CD8-positive, alpha-beta T cell (primary cell): ENCODE measurements at places on chromosomes 7 and 10.

DNA sequence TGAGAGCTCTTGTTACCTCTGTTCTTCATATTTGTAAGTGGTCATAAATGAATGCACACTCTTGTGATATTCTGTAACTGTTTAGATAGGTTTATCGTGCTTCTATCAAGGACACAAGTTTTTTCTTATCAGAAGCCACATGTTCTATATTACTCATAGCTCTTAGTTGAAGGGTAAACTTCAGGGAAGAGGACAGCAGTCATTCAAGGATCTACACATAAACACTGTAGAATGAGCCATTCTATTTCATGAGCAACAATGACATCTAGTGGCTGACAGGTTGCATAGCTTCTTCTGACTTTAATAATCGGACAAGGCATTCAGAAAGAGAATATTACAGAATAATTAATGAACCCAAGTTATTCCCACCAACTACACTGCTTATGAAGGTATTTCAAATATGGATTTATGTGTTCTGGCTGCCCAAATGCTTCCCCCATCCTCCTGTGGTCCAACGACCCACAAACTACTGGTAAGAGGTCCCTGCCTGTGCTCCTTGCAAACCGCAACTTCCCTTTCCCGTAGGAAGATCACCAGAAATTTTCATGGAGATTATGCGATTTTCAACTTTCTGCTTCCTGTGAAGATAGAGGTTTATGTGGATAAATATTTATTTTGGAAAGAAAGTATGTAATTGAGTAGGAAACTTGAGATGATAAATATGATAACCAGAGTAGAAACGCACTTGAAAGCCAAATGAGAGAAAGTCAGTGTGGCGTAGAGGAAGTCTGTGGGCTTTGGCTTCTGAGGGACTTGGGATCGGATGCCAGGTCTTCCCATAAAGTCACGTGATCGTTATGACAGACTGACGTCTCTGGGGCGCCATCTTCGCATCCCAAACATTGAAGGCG, 16.8 kb upstream of the ABCB5 start:
- DNase-seq, result peak; percentile 49

DNA sequence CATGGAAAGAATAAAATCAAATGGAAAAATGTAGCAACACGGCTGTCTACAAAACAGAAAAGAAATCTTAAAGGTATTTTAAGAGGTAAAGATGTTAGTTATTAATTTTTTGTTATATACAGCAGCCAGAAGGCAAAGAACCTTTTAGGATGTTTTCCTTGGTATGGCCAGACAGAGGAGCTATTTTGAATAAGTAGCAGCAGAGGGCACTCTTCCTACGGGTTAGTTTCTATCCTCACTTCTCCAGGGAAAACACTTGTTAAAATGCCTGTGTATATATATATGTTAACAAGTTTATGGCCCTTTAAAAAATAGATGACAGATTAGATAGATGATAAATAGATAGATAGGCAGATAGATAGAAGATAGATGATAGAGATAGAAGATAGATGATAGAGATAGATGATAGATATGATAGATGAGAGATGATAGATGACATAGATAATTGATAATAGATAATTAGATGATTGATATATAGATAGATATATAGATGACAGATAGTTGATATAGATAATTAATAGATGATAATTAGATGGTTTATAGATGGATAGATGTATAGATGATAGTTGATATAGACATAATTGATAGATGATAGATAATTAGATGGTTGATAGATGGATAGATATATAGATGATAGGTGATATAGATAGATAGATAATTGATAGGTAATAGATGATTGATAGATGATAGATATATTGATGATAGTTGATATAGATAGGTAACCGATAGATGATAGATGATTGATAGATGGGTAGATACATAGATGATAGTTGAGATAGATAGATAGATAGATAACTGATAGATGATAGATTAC, 57.8 kb upstream of the WIPF3 start:
- DNase-seq, result no peak

DNA sequence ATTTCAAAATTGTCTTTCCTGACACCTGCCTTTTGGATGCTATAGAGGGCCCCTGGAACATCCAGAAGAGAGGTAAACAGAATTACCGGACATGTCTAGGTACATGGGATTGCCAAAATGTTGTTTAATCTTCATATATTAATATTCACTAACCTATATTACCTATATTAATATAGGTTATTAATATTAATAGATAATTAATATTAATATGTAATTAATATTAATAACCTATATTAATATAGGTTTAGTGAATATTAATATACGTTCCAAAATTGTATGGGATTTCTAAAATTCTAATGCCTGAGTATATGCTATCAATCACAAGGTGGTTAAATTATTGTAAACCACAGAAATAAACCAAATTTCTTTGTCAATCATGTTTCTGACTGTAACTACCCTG, 17.4 kb downstream of the TOMM7 start:
- no peak for DNase-seq

- no peak for DNase-seq
Measured at GRCh38 chr7:128055637-128056036, 24.4 kb upstream of the LRRC4 start.

GRCh38 chr7:22809902-22810642, 12.6 kb downstream of the TOMM7 start:
- DNase-seq, result no peak
